ENCODE measurements at places on chromosomes 7 and 10.

GRCh38 chr7:118152149-118152548, 31.8 kb upstream of the LSM8 start:
- no peak for DNase-seq

- no peak for DNase-seq
Measured at GRCh38 chr10:59033622-59034021, 142.8 kb upstream of the PHYHIPL start.

- DNase-seq, result no peak
Measured at GRCh38 chr10:82308641-82309040, 433.6 kb downstream of the NRG3 start.

- DNase-seq, result no peak
Measured at GRCh38 chr10:49264177-49264677, 34.7 kb upstream of the C10orf71 start.

GRCh38 chr10:85682621-85683020, 684.0 kb downstream of the GRID1 start:
- no peak for DNase-seq

DNA sequence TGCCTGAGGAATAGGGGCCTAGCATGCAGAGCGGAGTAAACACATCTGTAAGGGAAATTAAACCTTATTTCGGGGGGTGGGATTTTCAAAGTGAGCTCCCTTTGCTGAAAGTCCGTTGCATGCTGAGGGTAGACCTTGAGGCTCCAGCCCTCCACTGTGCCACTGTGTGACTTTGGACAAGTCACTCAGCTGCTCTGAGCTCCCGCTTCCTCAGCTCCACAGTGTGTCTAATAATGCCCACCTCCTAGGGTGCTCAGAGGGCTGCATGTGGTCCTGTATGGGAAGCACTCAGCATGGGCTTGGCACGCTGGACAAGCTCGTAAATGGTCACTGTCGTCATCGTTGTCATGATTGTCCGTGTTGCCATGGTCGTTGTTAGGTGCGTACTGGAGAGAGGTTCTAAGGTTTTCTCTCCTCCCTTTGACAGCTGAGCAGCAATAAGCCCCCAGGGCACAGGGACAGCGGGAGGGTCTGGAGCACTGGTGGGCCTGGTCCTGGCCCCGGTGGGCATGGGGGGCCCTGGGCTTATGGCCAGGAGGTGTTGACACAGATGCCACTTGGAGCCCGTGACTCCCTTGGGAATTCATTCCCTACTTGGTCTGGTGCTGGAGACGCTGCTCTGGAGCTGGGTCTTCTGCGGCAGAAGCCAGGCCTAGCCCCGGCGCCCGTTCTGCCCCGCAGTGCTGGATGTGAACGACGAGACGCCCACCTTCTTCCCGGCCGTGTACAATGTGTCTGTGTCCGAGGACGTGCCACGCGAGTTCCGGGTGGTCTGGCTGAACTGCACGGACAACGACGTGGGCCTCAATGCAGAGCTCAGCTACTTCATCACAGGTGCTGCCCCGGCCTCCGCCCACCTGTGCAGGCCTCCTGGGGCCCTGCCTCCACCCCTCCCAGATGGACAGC, 13.1 kb downstream of the C10orf105 start:
- DNase-seq, result no peak

DNA sequence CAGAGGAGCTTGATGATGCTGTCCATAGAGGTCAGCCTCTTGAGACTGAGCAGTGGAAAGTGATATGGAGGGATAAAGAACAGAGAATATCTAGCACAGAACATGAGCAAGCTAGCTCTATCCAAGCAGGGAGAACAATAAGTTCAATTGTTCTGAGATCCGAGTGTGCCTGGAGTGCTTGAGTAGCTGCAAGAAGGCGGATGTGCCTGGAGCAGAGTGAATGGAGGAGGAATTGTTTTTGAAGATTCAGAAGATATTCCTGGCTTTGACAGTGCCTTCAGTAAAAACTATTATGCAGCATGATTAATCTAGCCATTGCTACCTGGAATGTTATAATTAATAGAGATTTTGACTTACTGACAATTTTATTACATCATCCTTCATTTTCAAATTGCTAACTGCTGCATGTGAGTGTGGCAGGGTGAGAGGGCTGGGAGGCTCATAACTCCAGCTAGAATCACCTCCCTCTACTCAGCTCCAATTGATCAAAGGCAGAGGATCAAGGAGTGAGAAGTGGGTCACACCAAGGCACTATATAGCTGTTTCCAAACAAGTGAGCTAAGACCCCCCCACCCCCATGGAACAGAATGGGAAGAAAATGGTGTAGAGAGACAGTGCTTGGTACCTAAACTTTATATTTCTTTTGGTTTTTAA, 302.8 kb downstream of the ADRA2A start:
- DNase-seq, result no peak

DNA sequence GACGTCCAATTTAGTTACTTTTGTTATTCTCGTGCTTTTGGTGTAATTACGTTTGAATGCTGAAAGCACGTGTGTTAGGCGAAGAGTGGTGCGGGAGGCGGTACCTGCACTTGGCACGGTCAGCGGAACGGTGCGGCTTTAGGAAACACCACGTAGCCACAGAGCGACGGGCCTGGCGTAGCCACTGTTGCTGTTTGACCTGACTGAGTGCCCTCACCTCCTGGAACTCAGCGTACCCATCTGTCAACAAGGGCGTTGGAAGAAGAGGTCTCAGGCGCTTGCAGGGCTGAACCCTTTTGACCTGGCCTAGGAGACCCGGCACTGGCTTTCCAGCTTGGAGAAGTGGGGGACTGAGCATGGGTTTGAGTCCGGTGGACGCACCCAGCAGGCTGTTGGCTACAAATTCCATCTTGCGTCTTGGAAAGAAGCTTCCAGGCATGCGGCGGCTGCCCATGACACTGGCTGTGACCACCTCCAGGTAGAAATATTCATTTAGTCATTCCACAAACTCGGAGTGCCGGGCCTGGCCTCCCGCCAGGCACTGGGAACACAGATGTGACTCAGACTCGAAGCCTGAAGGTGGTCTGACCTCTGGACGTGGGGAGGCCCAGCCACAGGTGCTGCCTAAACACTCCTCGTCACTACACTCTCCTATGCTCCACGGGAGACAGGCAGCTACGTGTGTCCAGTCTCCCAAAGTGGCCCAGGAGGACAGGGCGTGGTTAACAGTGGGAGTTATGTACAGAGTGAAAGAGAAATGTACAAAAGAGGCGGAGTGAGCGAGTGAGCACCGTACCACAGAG, 22.2 kb downstream of the FAM20C start:
- no peak for DNase-seq

DNA sequence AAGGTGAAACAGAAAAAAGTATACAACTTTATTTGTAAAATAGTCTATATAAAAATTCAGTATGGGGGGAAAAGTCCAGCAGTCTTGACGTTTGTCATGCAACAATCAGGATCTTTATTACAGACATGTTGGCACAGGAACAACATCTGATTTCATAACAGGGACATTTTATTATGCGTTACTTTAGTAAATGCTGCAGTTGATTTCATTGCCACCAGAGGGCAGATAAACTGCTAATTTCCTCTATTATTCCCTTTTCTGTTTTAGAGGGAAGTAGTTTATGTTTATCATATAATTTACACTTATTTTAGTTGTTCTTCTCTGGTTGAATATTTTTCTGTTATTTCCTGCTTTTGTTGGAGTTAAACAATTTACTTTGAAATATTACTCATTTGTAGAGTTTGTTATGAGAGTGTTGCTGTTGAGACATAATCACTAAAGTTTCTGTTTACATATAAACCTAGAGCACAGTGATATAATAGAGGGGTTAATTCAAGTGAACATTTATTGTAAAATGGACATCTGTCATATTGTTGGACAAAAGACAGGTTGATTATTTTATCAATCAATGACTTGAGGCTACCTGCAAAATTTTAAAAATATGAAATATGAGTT, 3.3 kb downstream of the PLXDC2 start:
- peak; percentile 95 for DNase-seq

DNA sequence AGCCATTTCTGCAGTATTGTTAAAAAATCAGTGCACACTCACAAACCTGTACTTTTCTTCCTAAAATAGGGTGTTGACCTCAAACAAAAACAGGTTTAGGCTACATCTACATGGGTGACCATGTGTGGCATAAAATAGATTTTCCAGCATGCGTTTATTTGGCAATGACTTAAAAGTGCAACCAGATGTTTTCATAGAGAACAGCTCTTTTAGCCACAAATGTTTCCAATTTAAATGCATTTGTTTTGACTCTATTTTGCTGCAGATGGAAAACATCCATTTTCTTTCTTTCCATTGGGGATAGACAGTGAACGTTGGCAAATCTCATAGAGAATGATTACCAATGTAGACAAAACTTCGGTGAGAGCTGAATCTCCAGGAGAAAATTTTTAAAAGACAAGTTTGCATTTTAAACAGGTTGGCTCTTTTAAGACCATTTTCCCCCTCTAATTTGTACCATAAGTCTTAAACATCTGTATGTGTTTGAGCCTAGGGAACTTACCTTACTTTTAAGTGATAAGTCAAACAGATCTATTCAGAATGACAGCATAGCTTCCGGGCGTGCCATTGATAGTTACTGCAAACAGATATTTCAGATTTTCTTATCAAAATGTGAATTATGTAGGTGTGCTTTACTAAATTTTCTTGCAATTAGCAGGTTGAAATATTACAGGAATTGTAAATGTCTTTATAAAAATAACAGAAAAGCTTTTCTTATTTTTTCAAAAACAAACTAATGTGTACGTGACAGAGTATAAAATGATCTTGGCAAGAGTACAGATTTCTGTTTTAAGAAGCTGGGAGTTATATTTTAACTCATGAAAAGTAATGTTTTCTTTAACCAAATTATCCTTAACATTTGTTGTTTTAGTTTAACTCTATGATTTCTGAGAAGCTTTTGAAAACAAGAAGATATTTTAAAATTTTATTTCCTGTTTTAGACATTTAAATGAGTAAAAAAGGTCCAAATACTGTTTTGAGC, 144.9 kb downstream of the HGF start:
- DNase-seq, result no peak
